ENCODE measurements at places on chromosomes 16 and 17. TPM values are rescaled to one million over a fixed set of nuclear protein-coding genes. Genes with fewer than 3 reads are reported as not detected.
A peak's percentile ranks its signal among the peaks of the same experiment; 100 is the strongest.

DNA sequence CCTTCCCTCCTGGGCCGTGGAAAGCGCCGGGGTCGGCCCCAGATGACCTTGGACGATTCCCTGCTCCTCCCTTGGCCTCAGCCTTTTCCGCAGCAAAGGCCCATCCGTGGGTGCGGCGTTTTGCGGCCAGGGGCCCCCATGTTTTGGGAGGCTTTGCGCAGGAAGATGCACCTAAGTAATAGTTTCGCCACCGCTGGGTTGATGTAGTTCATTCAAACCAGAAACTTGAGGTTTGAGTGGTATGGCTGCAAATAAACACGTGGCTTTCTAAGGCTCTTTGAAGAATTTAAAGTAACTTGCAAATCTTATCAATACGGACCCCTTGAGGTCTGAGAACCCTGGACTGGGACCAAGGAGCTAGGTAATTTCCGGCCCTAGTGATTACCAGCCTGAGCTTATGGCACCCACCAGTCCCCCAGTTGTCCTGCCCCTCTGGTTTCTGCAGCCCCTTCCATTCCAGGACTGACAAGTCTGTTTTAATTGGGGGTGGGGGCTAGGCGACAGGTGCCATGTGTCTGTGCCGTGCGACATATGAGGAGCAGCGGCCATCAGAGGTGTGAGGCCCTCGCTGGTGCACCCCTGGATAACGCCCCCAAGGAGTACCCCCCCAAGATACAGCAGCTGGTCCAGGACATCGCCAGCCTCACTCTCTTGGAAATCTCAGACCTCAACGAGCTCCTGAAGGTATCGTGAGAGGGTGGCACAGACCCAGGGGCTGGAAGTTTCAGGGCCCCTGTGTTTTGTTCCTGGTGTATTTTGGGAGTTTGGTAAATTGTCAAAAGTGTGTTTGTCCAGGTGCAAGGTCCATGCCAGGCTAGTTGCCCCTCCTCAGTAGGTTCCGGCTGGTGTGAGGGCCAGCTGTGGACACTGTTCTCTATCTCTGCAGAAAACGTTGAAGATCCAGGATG is 834 bp downstream of the MRPL12 start:
- DNase-seq, result no peak

DNA sequence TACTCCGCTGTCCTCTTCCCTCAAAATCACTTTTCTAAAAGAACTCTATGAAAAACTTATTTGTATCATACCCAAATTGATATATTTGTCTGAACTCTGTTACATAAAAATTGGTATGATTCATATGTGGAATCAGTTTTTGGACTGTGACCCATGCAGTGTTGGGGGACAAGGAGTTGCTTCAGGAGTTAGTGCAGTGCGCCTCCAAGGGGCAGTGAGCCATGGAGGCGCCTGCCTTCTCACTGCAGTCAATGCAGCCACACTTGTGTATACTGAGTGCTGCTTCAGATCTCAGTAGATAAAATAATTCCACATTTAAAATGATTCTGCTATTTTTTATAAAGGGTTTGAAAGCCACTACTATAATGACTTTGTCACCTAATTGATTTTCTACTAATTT is 32.5 kb downstream of the DGKE start:
- DNase-seq, result peak; percentile 21

Gene TBX6
- under 0.01 TPM for total RNA-seq

Gene KRT31
- total RNA-seq, result not detected

Gene CNTNAP4
- not detected for total RNA-seq

Gene PLLP
- 6.3 TPM for total RNA-seq
